ENCODE measurements at places on chromosomes 3 and 15.

- no peak for DNase-seq
These were observed 72.5 kb downstream of the MRPL46 start for GRCh38 chr15:88394553-88395145.

- no peak for DNase-seq
These were observed 16.5 kb downstream of the DUOX2 start for GRCh38 chr15:45097466-45097865.

- no peak for DNase-seq
These were observed 20.7 kb upstream of the FEM1B start for GRCh38 chr15:68256675-68257450.

- DNase-seq: peak; percentile 28
These were observed 306.4 kb upstream of the CNTN3 start for GRCh38 chr3:74920721-74921350.

DNA sequence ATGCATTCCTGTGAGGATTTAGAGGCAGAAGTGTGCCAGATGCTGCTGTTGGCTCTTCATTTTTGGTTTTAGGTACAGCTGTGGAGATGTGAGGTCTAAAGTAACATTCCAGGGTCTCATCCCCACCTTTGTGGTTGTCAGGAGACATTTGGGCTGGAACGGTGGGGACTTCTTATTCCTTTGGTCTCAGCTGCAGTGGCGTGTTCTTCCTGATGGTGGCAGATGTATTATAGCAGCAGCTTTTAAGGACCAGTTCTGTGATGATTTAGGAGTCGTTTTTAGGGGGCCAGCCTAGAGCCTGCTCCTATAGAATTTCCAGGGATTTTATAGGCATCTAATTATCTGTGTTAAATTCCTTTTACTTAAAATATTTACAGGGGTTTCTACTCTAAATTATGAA, 221.0 kb upstream of the EOMES start:
- peak; percentile 47 for DNase-seq

DNA sequence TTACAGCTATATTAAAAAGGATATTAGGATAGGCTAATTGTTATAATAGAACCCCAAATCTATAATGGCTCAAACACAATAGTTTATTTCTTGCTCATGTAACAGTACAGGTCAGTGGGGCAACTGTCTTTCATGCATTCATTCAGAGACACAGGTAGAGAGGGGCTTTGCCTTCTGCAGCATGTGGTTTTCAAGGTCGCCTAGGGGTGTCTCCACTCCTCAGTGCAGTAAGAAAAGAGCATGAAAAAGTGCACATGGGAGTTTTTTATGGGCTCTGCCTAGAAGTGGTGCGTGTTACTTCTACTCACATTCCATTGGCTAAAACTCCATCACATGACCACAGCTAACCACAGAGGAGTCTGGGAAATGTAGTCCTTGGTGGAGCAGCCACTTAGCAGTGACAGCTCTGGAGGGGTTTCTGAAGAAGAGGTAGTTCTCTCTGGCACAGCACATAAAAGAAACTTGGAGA, 1.8 kb downstream of the ZBTB38 start:
- DNase-seq: peak; percentile 95

DNA sequence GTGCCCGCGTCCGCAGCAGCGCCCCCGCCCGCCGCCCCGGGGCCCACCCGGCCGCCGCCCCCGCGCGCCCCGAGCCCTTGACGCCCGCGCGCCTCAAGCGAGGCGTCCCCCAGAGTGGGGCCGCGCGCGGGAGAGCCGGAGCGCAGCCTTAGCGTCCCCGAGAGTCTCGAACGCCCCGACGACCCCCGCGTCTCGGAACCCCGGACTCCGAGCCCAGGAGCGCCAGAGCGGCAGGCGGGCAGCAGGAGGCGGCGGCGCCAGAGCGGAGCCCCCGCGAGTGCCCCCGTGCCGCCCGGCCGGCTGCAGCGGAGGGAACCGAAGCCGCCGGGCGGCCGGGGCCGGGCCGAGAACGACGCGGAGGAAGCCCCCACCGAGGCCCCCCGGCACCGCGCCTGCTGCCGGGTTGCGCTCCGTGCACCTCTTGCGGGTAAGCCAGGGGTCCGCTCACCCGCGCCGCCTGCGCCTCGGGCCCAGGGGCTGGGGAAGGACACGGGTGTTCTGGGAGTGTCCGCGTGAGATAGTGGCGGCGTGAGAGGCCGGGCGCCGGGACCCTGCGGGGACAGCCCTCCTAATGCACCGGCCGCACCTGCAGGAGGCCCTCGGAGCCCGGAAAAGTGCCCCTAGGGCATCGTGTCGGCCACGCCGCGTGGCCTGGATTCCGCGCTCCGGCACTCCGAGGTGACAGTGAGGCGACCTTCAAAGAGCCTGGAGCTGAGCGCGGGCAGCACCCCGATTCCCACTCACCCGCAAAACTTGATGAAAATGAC, 52.0 kb upstream of the ULK4 start:
- DNase-seq: peak; percentile 67

DNA sequence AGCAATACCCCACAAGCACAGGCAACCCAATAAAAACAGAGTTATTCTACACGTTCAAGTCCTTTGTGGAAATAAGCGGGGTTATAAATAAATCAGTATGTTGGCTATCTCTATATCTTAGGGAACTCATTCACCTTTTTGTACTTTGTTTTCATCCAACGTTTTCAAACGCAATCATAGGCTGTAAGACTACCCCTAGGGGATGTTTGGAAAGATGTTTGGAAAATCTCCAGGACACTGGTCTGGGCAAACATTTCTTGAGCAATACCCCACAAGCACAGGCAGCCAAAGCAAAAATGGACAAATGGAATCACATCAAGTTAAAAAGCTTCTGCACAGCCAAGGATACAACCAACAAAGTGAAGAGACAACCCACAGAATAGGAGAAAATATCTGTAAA, 70.1 kb downstream of the CLDN11 start:
- no peak for DNase-seq

GRCh38 chr3:99678023-99678422, 39.6 kb downstream of the COL8A1 start:
- no peak for DNase-seq

GRCh38 chr15:63488398-63488960, 15.9 kb upstream of the USP3 start:
- no peak for DNase-seq

- DNase-seq: no peak
These were observed 78.7 kb upstream of the TSC22D2 start for GRCh38 chr3:150329408-150329807.

GRCh38 chr3:189099505-189100290, 72.1 kb upstream of the TPRG1 start:
- DNase-seq: no peak

- DNase-seq: peak; percentile 81
These were observed 19.1 kb downstream of the TTC21A start for GRCh38 chr3:39126532-39127071.

- no peak for DNase-seq
These were observed 180.4 kb upstream of the NR2E3 start for GRCh38 chr15:71629781-71630474.

DNA sequence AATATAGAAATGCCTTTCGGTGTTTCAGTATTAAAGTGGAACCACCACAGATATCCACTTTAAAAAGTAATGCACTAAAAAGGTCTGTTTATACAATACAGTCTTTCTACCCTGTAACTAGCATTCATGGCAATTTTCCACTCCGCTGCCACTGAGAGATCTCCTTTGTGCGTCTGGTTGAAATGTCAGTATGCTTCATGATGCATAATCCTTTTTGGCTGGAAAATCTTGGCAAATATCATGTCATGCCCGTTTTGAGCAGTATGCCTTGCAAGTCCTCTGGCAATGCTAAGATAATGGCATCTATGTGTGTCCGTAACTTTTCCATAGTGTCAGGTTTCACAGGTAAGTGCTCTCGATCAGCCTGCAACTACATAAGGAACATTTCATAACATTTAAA, 30.8 kb upstream of the ARF4 start:
- no peak for DNase-seq
